ENCODE measurements at places on chromosomes 16 and 17.

DNA sequence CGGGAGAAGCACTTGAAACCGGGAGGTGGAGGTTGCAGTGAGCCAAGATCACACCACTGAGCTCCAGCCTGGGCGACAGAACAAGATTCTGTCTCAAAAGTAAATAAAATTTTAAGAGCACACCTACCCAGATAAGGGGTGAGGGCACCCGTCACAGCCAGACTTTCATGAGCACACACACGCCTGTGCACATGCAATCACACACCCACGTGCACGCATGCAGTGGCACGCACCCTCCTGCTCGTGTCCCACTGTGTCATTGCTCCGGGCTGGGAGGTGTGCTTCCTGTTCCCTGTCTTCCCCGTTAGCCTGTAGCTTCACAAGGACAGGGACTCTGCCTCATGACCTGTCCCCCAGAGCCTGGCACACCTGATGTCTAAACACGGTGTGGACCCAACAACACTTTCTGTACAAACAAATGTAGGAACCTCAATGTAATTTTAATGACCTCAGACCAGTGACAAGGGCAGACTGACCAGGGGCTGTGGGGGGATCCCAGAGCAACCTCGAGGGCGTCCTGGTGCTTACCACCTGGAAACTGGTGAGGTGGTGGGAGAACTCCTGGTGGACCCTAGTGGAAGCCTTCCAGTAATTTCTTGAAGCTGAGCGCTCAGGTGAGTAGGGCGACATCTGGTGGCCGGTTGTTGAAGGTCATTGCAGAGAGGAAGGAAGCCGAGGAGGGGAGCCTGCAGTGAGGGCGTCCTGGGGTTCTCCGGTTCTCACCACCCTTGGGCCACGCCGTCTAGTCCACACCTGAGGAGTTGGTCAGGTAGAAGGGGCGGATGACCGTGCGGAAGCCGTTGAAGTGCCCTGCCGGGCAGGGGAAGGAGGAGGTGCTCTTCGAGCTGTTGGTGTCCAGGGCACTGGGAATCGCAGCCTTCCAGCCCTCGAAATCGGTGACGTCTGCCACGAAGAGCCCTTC is 8.6 kb downstream of the LGALS3BP start:
- peak; percentile 87 for DNase-seq

- no peak for DNase-seq
Measured at GRCh38 chr16:83348991-83349390, 458.8 kb upstream of the HSBP1 start.

GRCh38 chr17:63946440-63947363 is 14.6 kb upstream of the CD79B start:
- DNase-seq = peak; percentile 78

DNA sequence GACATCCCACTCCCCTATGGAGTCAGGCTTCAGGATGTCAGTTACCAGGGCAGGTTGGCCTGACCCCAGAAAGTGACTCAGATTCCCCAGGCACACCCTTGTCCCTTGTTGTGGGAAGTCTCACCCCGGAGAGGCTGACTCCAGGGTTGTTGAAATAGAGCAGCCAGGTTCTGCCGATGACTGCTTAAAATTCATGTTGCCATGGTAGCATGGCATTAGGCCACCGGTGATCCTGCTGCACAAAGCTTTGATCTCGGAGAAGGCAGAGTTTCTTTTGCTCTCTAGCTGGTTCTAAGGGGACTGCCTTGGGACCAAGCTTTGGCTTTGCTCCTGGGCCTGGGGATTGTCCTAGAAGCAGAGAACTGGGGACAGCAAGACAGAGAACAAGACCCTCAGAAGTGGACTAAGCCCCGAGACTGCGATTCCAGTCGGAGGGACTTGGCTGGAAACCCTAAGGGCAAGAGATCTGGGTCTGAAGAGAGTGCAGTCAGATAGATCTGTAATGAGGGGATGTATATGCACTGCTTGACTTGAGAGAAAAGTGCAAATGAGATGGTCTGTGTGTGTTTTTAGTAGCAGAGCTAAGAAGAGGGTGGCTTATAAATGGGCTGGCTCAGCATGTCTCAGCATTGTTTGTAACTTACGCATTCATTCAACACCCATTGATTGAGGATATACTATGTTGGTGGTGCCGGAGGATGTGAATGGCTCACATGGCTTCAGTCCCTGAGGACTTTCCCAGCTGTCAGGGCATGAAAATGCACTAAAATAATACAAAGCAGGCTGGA is 106.9 kb downstream of the RGS9 start:
- no peak for DNase-seq

DNA sequence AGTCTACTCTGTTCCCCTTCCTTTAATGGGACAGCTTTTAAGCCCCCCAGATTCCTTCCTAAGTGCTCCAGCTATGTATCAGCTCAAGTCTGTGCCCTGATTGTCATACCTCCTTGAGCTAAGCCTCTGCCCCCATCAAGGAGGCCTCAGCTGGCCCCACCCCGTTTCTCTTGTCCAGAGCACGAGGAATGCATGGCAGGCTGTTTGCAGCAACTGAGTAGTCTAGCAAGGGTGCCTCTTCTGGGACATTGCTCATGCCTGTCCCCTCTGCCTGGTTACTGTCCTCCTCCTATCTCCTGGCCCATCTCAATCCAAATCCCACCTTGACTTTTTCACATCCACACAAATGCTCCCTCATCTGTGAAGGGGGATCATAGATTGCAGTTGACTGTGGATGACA is 27.8 kb upstream of the TMEM220 start:
- no peak for DNase-seq

DNA sequence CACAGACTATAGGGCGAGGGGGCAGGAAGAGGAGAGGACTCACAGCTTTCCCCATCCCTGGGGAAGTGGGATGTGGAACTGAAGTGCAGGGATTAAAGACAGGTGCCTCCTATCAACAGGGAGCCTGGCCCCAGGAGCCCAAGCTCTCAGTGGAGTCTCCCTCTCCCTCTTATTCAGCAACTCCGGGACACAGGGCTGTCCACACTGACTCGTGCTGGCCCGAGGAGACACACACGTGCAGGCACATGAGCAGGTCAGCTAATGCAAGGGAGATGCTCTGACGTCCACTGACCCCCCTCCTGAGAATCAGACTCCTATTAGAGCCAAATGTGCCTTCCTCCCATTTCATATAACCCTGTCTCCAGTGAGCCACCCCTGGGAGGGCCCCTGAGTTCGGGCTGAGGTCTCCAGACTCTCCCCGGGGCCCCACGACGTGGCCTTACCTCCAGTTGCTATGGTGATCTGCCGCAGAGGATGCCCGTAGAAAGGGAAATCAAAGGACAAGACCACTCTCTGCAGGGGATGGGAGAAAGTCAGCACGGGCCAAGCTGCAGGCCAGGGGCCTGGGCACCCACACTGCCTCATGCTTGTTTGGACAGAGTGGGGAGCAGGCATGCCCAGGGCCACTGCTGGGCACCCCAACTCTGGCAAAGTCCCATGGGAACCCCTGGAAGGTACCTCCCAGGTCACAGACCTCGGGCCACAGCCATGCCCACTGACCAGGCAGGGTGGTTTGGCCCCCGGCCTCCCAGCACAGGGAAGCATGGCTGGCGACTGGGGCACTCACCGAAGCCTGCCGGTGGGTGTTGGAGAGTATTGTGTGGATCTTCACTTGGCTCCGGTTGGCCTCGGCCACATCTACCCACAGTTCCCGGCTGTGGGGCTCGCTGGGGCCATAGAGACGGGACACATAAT is 42.7 kb downstream of the PLXDC1 start:
- no peak for DNase-seq

DNA sequence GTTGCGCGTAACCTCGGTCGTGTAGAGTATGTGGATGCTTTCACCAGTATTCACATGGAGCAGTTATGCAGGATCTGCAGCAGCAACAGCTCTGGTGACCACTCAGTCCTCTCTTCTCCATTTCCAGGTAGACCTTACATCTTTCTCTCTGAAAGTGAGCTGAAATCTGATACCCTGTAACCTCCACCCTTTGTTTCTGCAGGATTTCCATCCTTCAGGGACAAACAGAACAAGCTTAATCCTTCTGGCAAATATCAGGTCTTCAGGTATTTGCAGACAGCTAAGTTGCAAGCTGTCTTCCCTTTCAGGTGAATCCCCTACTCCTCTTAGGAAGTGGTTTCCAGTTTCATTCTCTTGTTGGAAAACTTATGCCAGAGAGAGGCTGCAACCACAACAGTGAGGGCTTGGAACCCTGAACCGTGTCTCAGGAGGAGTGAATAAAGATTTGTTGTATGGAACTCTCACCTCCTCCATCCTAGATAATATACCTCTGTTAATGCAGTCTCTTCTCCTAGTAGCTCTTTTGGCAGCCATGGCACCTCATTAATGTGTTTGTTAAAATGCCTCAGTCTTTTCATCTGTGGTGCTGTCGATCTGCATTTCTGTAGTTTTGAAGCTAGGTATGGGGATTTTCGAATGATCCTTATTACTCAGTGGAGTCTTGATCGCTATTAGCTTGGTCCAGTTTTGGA is 172.5 kb downstream of the PRKCA start:
- DNase-seq = no peak

GRCh38 chr17:9291912-9292560 is 270.7 kb downstream of the NTN1 start:
- DNase-seq = peak; percentile 63

- DNase-seq = no peak
Measured at GRCh38 chr17:56358651-56359050, 205.4 kb downstream of the ANKFN1 start.

DNA sequence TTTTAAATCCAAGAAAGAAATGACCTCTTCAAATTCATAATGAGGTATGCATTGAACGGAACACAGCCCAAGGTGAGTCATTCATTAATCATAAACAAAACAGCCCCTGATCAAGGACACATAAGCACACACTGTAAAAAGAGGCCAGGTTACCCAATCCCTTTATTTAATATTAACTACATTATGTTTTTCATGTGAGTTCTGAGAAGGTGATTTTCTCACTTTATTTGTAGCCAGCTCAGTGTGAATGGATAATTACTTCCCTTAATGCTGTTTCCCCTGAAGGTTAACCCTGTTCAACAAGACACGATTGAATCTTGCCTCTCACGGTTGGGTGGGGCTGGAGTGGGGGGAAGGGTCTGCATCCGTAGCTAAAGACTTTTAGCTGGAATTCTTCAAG is 257.3 kb upstream of the SALL1 start:
- no peak for DNase-seq

GRCh38 chr17:63274146-63274545 is 172.0 kb downstream of the CYB561 start:
- no peak for DNase-seq

GRCh38 chr17:4657678-4658077 is 16.2 kb upstream of the ALOX15 start:
- DNase-seq = no peak

- DNase-seq = no peak
Measured at GRCh38 chr17:43403846-43404245, 5.1 kb downstream of the ARL4D start.

- DNase-seq = no peak
Measured at GRCh38 chr17:44602970-44603369, 45.7 kb downstream of the FZD2 start.

- peak; percentile 94 for DNase-seq
Measured at GRCh38 chr17:19744922-19745757, 3.0 kb downstream of the ALDH3A1 start.

DNA sequence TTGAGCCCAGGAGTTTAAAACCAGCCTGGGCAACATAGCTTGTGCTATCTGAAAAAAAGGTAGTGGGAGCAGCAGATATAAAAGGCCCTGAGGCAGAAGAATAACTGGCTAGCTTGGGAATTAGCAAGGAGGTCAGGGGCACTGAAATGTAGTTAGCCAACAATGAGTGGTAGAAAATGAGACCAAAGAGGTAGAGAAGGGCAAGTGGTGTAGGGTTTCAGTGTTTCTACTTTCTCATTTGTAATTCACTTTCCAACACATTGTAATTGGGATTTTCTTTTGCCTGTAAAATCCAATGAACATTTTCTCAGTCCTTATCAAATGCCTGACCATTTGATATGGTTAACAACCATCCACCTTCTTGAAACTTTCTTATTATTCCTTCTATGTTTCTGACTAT is 95.1 kb upstream of the CORO6 start:
- no peak for DNase-seq

GRCh38 chr16:47715442-47716083 is 254.4 kb downstream of the PHKB start:
- no peak for DNase-seq

- DNase-seq = no peak
Measured at GRCh38 chr17:68301438-68301959, 10.2 kb downstream of the ARSG start.

- no peak for DNase-seq
Measured at GRCh38 chr17:65323049-65323448, 185.9 kb downstream of the RGS9 start.

GRCh38 chr16:66587881-66588600 is 8.8 kb downstream of the CMTM2 start:
- no peak for DNase-seq

GRCh38 chr16:79656553-79657115 is 56.1 kb upstream of the MAF start:
- no peak for DNase-seq
